Uterus (tissue), 4 donors: ENCODE measurements at places on chromosomes 7 and 10. TPM values are rescaled to one million over a fixed set of nuclear protein-coding genes. Genes with fewer than 3 reads are reported as not detected.

- H3K27ac ChIP-seq: no peak overlapping the region
- H3K27me3 ChIP-seq: no peaks in the 10 kb centered on the region
- peaks cover 6% of the 10 kb centered on the region for H3K4me1 ChIP-seq
- H3K4me3 ChIP-seq: no peak overlapping the region
- no peak for DNase-seq
Measured at GRCh38 chr7:30347226-30348082, 63.1 kb downstream of the ZNRF2 start.

DNA sequence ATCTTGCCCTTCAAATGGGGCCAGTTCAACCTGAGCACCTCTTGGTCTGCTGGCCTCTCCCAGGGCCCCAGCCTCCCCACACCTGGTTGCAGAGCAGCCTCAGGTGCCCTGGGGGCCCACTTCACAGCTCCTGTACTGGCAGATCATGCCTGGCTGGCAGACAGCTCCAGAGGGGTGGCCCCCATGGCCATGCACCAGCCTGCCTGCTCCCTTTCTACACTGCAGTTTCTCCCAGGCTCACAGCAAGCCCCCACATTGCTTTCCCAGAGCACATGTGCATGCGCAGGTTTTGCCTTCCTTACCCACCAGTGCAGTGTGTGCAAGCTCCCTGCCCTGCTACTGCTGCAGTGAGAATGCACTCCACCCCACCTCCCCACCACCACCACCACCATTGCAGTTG lies 9.8 kb upstream of the MIOS start:
- H3K27me3 ChIP-seq: no peaks in the 10 kb centered on the region
- no peaks in the 10 kb centered on the region for H3K36me3 ChIP-seq
- no peaks in the 10 kb centered on the region for H3K4me1 ChIP-seq
- no peak overlapping the region for H3K4me3 ChIP-seq
- no peak for DNase-seq

DNA sequence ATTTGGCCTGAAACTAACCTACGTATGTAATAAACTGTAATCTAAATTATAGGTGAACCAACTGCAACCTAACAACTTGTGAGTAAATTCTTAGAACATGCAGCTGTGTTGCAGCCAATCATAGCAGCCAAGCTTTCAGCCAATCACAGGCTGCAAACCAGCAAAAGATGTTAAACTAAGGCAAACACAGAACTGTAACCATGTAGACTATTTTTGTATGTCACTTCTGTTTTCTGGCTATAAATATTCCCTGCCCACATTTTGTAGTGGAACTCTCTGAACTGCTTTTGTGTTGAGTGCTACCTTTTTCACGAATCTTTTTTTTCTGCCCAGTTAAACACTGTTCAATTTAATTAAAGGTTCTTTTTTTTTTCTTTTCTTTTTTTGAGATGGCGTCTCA lies 28.2 kb upstream of the ZPBP start:
- DNase-seq: no peak
- H3K27me3 ChIP-seq: no peaks in the 10 kb centered on the region
- H3K4me1 ChIP-seq: no peaks in the 10 kb centered on the region
- no peak overlapping the region for H3K4me3 ChIP-seq

DNA sequence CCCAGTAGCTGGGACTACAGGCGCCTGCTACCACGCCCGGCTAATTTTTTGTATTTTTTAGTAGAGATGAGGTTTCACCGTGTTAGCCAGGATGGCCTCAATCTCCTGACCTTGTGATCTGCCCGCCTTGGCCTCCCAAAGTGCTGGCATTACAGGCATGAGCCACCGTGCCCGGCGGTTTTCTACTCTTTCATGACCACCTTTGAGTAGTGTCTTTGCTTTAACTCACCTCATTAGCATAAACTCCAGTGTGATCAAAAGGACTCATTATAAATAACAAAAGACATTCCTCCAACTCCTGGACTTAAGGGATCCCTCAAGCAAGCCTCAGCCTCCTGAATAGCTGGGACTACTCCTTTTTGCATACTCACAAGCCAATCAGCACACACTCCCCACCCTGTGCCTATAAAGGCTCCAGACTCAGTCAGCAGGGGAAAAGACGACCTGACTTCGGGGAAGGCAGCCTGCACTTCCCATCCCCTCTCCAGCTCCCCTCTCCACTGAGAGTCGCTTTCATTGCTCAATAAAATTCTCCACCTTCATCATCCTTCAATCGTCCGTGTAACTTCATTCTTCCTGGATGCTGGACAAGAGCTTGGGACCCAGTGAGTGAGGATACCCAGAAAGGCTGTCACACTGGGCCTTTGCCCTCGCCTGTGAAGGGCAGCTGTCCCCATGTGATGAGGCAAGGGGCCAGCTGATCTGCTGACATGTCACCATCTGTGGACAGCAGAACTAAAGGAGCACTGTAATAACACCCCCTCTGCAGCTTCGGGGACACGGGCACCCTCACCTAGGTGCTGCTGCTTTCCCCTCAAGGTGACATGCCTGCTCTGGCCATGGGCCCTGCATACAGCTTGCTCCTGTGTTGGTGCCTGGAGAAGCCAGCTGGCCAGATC lies 35.0 kb upstream of the EIF4H start:
- H3K27me3 ChIP-seq: no peaks in the 10 kb centered on the region
- no peak overlapping the region for H3K27ac ChIP-seq
- H3K36me3 ChIP-seq: no peaks in the 10 kb centered on the region

GRCh38 chr10:110313674-110314073 lies 9.0 kb upstream of the SMNDC1 start:
- no peak overlapping the region for H3K4me3 ChIP-seq
- H3K4me1 ChIP-seq: no peaks in the 10 kb centered on the region
- DNase-seq: no peak
- no peaks in the 10 kb centered on the region for H3K36me3 ChIP-seq

GRCh38 chr10:52056291-52056690 lies 257.8 kb upstream of the DKK1 start:
- no peak overlapping the region for H3K4me3 ChIP-seq
- DNase-seq: no peak
- H3K27ac ChIP-seq: no peak overlapping the region
- no peaks in the 10 kb centered on the region for H3K36me3 ChIP-seq
- no peaks in the 10 kb centered on the region for H3K4me1 ChIP-seq

- H3K4me3 ChIP-seq: no peak overlapping the region
- DNase-seq: no peak
- peaks cover 7% of the 10 kb centered on the region for H3K4me1 ChIP-seq
Measured at GRCh38 chr7:44398511-44398911, 73.1 kb upstream of the CAMK2B start.

GRCh38 chr10:119750391-119751230 lies 24.8 kb downstream of the INPP5F start:
- H3K4me1 ChIP-seq: peaks cover 4% of the 10 kb centered on the region
- H3K27ac ChIP-seq: no peak overlapping the region
- no peak overlapping the region for H3K4me3 ChIP-seq
- peak; percentile 81 for DNase-seq
- no peaks in the 10 kb centered on the region for H3K27me3 ChIP-seq

DNA sequence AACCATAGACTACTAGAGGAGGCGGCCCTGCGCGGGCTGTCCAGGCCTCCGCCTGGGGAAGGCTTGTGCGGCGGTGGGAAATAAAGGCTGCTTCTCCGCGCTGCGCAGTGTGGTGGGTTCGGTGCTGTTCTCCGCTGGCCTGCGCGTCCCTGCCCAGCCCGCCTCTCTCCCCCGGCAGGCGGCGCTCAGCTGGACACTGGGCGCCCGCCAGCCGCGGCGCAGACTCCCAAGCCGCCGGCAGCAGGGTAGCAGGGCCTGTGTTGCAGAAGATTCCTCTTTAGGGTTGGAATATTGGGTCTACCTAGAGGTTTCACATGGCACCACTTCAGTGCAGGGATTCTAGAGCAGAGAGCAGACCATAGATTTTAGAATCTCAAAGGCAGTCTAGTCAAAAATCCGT lies 66.1 kb upstream of the ZPBP start:
- DNase-seq: no peak
- no peak overlapping the region for H3K27ac ChIP-seq
- H3K27me3 ChIP-seq: no peaks in the 10 kb centered on the region
- no peaks in the 10 kb centered on the region for H3K4me1 ChIP-seq
- H3K36me3 ChIP-seq: no peaks in the 10 kb centered on the region

GRCh38 chr7:25949736-25950487 lies 202.1 kb upstream of the NFE2L3 start:
- no peak for DNase-seq
- H3K4me3 ChIP-seq: peak overlapping the region; percentile 60
- no peaks in the 10 kb centered on the region for H3K4me1 ChIP-seq
- H3K36me3 ChIP-seq: no peaks in the 10 kb centered on the region
- no peak overlapping the region for H3K27ac ChIP-seq
- no peaks in the 10 kb centered on the region for H3K27me3 ChIP-seq

DNA sequence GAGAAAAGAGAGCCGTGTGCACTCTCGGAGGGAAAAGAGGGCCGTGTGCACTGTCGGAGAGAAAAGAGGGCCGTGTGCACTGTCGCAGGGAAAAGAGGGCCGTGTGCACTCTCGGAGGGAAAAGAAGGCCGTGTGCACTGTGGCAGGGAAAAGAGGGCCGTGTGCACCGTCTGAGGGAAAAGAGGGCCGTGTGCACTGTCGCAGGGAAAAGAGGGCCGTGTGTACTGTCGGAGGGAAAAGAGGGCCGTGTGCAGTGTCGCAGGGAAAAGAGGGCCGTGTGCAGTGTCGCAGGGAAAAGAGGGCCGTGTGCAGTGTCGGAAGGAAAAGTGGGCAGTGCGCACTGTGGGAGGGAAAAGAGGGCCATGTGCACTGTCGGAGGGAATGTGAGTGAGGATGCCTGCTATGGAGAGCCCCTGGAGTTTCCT lies 188.7 kb downstream of the DNAJB6 start:
- H3K27ac ChIP-seq: no peak overlapping the region

GRCh38 chr7:51645255-51645654 lies 328.6 kb upstream of the COBL start:
- DNase-seq: no peak
- H3K27ac ChIP-seq: no peak overlapping the region
- no peak overlapping the region for H3K4me3 ChIP-seq
- no peaks in the 10 kb centered on the region for H3K27me3 ChIP-seq

- H3K4me1 ChIP-seq: no peaks in the 10 kb centered on the region
- no peak overlapping the region for H3K27ac ChIP-seq
- H3K4me3 ChIP-seq: no peak overlapping the region
- no peaks in the 10 kb centered on the region for H3K27me3 ChIP-seq
Measured at GRCh38 chr10:70319183-70319582, 35.4 kb upstream of the NPFFR1 start.

GRCh38 chr7:100221231-100221718 lies 1.5 kb downstream of the PVRIG start:
- H3K27me3 ChIP-seq: no peaks in the 10 kb centered on the region
- no peak overlapping the region for H3K4me3 ChIP-seq

- H3K27me3 ChIP-seq: no peaks in the 10 kb centered on the region
- H3K36me3 ChIP-seq: no peaks in the 10 kb centered on the region
- no peak for DNase-seq
- H3K4me1 ChIP-seq: no peaks in the 10 kb centered on the region
- H3K27ac ChIP-seq: no peak overlapping the region
- H3K4me3 ChIP-seq: no peak overlapping the region
Measured at GRCh38 chr7:95101422-95101821, 194.0 kb downstream of the PPP1R9A start.

GRCh38 chr7:14286036-14286435 lies 296.6 kb upstream of the ETV1 start:
- H3K27me3 ChIP-seq: no peaks in the 10 kb centered on the region
- no peak overlapping the region for H3K4me3 ChIP-seq
- H3K4me1 ChIP-seq: no peaks in the 10 kb centered on the region
- no peak for DNase-seq
- no peaks in the 10 kb centered on the region for H3K36me3 ChIP-seq

DNA sequence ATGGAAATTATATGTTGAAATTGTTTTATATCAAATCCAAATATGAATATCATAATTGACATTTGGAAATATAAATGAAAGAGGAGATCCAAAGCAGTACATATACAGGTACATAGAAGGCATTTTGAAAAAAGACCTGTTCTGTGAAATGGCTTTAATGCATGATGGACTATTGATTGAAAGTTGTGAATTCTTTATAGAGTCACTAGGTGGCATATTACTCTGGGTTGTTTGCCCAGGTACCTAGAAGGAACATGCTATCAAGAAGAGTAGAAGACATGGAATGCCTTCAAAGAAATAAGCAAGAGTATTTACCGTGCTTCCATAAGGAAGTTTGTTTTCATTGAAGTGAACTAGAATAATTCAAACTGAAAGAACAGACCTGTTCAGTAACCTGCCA lies 160.0 kb upstream of the ANK3 start:
- no peaks in the 10 kb centered on the region for H3K4me1 ChIP-seq
- H3K27ac ChIP-seq: no peak overlapping the region
- DNase-seq: no peak
- no peak overlapping the region for H3K4me3 ChIP-seq
- no peaks in the 10 kb centered on the region for H3K36me3 ChIP-seq

DNA sequence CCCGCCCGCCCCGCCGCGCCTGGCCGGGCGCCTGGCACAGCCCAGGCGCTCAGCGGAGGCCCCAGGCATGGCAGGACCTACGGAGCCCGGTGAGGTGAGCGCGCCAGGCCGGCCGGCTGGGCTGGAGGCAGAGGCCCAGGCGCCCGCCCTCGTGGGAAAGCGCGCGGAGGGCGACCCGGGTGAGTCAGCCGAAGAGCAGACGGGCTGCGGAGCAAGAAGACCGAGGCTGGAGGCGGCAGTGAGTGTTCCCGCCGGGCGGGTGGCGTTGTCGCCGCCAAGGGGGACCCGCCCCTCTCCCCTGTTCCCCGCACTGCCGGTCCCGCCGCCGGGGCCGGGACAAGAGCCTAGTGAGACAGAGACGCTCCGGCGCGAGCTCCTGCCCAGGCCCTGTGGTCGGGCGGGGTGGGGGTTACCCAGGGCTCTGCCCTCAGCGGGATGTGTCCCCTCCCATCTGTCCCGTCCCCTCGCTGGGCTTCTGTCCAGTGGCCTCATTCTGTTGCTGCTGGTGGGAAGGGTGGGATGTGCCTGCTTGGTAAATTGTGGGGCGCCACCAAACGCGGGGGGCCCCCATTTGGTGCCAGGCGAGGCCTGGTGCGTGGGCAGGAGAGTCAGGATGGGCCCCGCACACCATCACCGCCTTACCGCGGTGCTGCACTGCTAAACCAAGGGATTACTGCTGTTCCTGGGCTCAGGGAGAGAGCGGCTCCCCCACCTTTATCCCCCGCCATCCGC lies 17.0 kb upstream of the NODAL start:
- peak; percentile 78 for DNase-seq
- H3K27me3 ChIP-seq: no peaks in the 10 kb centered on the region
- H3K4me3 ChIP-seq: peak overlapping the region; percentile 13
- H3K27ac ChIP-seq: peak overlapping the region; percentile 22
- no peaks in the 10 kb centered on the region for H3K4me1 ChIP-seq

DNA sequence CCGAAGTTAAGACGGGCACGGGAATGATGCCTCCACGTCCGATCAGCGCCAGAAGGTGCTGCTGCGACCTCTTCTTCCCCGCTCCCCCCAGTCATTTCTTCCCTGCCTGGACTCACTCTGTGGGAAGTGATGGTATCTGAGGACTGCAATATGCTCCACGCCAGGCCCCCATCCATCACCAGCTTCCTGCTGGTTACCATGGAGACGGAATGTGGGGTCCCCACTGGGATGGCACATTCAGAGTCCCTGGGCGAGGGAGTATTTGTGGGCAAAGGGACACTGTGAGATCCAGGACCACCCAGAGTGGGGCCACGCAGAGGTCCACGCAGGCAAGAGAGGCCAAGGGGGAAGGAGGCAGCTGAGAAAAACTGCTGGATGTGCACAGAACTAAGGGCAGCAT lies 39.7 kb downstream of the CARD11 start:
- DNase-seq: no peak
- no peaks in the 10 kb centered on the region for H3K36me3 ChIP-seq
- no peak overlapping the region for H3K4me3 ChIP-seq
- H3K27me3 ChIP-seq: no peaks in the 10 kb centered on the region
- H3K4me1 ChIP-seq: no peaks in the 10 kb centered on the region

ADGRA1 gene
- total RNA-seq: 1.0 TPM

GDF10 gene
- 4.6 TPM for total RNA-seq

ATRNL1 gene
- 211 TPM for total RNA-seq

HECW1 gene
- total RNA-seq: 0.28 TPM
